Brain pericyte (primary cell): ENCODE measurements at places on chromosomes 1 and 21.

GRCh38 chr1:193437785-193438184 lies 251.4 kb upstream of the B3GALT2 start:
- DNase-seq: no peak

DNA sequence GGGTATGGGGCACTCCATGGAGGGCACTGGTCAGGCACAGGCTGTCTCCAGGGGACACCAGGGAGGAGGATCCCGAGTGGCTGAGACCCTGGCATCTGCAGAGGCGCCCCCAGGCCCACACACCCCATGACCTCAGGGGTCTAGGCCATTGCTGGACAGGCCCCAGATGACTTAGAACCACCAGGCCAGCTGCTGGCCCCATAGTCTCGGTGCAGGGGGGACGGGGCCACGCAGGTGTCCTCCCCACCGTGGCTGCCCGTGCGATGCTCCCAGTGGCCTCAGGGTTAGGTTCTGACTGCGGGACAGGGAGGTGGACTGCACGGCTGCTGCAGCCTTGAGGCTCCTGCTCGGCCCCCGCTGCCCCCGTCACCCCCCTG lies 44.0 kb downstream of the MORN1 start:
- DNase-seq: no peak

GRCh38 chr1:60906526-60906925 lies 175.8 kb upstream of the NFIA start:
- no peak for DNase-seq

GRCh38 chr1:246773213-246773641 lies 49.0 kb downstream of the SCCPDH start:
- no peak for DNase-seq

DNA sequence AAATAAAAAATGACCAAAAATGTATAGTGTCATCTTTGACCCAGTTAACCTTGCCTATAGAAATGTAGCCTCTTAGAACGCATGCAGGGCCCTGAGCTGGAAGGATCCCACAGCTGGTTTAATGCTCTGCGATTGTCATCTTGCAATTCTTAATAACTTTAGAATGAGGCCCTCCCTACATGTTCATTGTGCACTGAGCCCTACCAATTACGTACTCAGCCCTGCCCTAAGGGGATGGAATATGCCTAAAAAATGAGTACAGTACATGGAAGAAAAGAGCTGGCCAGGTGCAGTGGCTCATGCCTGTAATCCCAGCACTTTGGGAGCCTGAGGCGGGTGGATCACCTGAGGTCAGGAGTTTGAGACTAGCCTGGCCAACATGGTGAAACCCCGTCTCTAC lies 57.8 kb upstream of the BCAR3 start:
- DNase-seq: no peak

- DNase-seq: no peak
Measured at GRCh38 chr1:175891783-175892309, 148.5 kb upstream of the TNR start.
